CMK (cell line): ENCODE measurements at places on chromosomes 16 and 17.

GRCh38 chr17:65634533-65634932, 73.1 kb upstream of the AXIN2 start:
- DNase-seq = no peak

DNA sequence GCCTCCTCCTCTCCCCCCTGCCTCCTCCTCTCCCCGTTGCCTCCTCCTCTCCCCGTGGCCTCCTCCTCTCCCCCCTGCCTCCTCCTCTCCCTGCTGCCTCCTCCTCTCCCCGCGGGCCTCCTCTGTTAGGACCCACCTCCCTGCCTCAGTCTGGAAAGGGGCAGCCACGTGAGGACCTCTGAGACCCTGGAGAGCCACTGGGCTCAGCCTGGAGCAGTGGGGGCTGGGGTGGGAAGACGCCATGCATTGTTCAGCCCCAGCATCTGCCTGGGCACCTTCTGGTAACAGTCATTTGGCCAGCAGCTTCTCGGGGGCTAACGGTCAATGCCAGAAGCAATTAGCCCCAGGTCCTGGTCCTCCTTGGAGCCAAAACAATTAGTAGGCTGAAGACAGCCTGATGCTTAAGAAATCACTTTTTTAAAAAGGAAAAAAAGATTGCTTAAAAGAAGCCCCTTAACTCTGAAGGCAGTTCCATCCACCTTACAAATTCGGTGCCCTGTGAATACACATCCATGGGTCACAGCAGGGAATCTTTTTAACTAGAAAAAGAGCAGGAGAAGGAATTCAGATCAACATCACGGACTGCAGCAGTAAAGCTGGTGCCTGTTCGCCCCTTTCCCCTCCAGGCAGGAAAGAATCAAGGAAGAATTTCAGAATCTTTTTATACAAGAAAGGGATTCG, 29.8 kb downstream of the NXN start:
- DNase-seq = no peak

DNA sequence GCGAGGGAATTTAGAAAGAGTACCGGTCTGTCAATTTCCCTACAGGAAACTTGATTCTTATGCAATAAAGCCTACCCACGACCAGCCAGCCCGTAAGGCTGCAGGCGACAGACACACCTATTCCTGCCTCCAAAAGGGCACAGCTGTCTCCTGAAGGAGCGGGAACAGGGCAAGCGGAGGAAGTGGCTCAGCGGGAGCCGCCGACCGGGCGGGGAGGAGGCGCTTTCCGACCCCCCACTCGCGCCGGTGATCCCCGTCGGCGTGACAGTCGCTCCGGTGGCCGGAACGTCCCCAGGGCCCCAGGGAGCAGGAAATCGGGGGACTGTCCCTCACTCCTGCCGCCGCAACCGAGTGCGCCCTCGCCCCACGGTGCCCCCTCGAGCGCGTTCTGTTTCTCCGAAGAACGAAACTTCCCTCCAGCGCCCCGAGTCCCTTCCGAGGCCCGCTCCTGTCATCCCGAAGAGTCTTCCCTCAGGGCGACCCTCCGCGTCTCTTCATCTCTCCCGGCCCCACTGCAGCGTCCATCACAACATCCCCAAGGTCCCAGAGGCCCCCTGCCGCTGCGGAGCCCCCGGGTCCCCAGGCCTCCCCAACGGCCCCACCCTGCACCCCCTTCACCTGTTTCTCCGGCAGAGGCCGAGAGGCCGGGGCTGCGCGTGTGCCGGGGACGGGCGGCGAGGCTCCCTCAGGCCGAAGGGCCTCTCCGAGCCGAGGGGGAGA, 421 bp downstream of the STAT3 start:
- DNase-seq = no peak

DNA sequence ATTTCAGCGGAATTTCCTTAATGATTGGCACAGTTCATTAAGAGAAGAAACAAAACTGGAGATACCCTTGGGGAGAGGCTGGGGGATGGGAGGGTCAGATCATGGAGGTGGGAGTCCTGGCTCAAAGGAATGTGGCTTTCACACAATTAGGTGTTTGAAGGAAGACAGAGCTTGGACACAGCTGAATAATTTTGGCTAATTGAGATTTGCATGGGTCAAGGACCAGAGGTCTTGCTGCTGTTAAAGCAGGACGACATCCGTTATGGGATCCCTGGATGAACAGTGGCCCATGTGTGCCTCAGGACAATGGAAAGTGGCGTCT, 160.3 kb downstream of the HS3ST3B1 start:
- no peak for DNase-seq

GRCh38 chr16:69326172-69326873, 4.1 kb downstream of the PDF start:
- no peak for DNase-seq

DNA sequence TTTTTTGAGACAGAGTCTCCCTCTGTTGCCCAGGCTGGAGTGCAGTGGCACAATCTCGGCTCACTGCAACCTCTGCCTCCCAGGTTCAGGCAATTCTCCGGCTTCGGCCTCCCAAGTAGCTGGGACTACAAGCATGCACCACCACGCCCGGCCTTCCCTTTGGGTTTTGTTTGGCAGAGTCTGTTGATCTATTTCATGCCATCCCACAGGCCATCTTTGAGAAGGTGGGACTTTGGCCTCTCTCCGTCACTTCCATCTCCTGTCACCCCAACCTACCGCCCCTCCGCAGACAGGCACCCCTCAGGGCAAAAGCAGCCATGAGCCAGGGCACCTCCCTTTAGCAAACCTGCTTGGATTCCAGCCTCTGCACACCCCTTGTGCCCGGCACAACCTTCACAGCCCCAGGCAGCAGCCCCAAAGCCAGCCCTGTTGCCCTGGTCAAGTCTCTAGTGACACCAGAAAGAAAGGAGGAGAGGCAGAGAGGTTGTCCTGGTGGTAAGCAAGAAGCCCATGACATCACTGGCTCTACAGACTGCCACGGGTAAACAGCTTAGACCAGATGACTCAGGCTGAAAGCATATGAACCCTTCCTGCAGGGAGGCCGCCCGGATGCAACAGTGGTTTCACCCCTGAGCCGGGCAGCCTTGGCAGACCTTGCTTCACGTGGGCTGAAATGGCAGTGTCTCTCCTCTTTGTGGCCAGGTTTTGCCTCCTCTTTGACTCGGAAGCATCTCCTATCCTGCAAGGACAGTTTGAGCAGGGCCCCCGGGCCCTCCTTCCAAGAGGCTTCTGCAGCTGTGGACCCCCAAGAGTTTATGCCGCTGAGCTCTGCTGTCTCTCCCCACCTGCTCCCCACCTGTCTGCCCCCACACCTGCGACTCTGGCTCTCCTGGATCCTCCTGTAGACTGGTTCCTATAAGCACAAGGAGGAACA, 8.1 kb upstream of the TIMP2 start:
- DNase-seq = no peak

GRCh38 chr16:10981697-10982216, 37.4 kb downstream of the CLEC16A start:
- DNase-seq = no peak

GRCh38 chr16:26993963-26994362, 72.8 kb upstream of the C16orf82 start:
- DNase-seq = no peak

DNA sequence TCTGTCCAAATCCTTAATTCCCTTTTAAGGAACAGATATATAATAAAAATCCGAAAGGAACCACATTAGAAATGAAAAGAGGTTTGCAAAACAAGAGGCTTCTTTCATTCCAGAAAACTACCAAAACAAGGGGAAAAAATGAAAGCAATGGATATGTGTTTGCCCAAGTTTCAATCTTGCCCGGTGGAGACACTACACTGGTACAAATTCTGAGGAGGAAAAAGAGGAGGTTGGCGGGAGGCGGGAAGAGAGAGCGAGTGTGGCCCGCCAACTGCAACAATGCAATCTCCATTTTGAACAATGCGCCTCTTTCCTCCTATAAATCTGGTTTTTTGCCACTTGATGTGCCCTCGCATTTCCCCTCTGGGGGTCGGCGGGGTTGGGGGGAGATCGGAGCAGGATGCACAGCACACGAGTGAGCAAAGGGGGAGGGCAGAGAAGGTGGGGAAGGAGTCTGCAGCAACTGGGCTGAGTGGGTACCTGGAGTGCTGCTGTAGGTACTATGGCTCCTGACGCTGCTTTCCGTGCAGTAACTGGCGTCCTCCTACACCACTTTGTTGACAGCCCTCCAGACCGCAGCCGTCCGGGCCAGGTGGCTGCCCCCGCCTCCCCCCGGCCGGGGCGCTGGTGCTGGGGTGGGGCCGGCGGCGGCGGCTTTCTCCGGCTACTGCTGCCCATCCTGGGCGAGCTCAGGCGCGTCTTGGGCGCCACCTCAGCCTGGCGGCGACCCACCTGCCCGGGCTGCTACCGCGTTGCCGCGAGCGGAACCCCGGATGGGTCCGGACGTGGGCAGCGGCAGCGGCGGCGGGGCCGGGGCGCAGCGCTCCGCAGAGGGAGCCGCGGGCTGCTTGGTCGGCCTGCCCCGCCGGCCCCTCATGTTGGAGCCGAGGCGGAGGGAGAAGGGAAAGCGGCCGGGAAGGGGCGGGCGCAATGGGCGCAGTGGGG, 93.8 kb upstream of the PLEKHM1 start:
- DNase-seq = no peak

DNA sequence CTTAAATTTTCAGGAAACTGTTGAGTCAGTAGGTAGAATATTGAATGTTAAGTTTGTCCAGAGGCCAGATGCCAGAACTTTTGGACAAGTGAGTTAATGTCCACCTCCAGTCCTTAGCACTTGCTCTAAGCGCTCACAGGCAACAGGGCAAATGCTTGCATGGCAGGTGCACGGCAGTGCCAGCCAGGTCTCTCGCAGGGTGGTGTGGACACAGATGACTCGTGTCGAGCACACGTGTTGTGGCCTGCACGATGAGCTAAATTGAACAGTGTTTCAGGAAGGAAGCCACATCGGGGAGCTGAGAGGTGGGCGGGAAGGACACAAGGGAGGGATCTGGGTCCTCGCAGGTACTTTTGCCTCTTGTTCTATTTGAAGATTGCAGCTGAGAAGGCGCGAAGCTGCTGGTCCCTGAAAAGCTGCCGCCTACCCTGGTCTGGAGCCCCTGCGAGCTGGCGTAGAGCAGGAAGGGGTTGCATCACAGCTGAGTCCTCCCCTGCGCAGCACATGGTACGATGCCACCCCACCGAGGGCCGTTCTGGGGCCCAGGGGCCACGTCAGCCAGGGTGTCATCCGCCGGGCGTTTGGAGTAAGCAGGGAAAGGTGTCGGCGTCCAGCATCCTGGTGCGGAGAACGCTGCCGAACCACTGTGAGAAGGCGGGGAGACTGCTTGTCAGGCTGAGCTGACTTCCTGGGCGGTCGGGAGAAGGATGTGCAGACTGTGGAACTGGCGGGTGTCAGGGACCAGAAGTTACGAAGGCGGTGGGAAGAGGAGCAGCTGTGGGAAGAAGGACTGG, 6.3 kb downstream of the RAB40C start:
- no peak for DNase-seq

GRCh38 chr17:883586-883962, 96.0 kb downstream of the NXN start:
- DNase-seq = no peak

GRCh38 chr16:31268891-31269290, 9.1 kb downstream of the ITGAM start:
- no peak for DNase-seq

- DNase-seq = no peak
Observed at GRCh38 chr17:7480089-7480384, 606 bp upstream of the ZBTB4 start.

- no peak for DNase-seq
Observed at GRCh38 chr17:64777415-64778239, 115.5 kb upstream of the SMURF2 start.

DNA sequence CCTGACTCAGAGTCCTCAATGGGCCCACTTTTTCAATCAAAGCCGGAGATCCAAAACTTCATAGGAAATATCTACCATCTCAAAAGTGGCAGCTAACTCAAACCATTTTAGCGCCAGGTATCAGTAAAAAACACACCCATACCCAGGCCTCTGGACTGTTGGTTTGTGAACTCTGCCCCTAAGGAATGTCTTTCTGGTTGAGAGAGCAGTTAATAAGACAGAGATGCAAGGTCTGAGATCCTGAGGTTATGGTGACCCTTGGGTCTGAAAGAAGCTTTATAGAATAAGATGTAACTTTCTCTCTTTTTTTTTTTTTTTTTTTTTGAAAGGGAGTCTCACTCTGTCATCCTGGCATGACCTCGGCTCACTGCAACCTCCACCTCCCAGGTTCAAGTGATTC, 350.5 kb downstream of the SOX9 start:
- no peak for DNase-seq

- DNase-seq = peak; percentile 30
Observed at GRCh38 chr17:4420692-4421131, 13.0 kb upstream of the SPNS3 start.

- no peak for DNase-seq
Observed at GRCh38 chr16:1159973-1160772, 7.3 kb downstream of the CACNA1H start.

DNA sequence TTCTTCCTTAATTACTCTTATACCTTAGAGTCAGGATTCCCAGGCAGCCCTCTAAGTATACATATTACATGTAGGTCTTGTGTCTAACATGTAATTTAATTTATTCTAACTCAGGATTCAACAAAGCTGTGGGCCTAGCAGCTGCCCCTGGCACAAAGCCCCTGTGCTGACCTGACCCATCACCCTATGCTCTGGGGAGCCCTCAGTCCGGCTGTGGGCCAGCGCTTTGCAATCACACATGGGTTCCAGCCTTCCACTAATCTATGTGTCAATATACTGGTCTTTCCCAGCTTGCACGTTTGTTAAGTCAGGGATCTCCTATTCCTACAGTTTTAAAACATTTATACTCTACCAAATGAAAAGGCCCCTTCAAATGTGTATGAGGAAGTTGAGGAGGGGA, 62.7 kb upstream of the SREBF1 start:
- DNase-seq = no peak

GRCh38 chr16:27368358-27368722, 33.6 kb upstream of the IL21R start:
- DNase-seq = no peak

DNA sequence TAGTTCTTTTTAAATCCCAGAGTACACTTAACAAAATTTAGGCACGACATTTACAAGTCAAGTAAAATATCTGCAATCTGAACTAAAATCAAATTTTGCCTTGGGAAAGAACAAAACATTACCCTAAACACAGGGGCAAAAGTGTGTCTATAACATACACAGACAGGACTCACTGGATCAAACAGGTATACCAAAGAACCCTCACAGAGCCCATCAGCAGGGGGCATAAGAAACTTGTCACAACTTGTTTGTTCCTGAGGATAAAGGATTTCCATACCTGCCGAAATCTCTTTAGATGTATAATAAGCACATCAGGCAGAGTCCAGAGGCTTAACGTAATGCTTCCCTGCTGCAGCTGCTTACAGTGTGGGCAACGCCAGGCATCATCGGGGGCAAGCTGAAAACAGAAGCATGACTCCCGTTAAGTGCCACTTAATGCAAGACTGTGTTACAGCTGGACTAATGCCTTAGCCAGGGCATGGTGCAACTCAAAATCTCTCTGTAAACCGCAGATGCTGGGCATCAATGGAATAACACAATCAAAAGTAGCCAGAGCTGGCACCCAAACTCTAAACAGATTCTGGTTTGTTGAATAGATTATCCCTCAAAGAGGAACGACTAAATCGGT, 67.0 kb downstream of the USP31 start:
- DNase-seq = no peak

DNA sequence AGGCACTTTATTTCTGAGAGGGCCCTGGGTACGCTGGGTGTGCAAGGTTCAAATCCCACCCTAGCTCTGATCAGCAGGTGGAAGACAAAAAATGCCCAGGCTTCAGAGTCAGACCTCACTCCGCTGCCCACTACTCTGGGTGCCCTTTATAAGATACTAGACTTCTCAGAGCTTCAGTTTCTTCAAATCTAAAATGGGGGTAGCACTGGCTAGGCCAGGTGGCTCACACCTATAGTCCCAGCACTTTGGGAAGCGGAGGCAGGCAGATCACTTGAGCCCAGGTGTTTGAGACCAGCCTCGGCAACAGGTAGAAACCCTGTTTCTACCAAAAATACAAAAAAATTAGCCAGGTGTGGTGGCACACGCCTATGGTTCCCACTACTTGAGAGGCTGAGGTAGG, 1.7 kb downstream of the USB1 start:
- no peak for DNase-seq
